ENCODE measurements at places on chromosomes 7 and 10.

- DNase-seq = no peak
These were observed 280.9 kb upstream of the HGF start for GRCh38 chr7:82050792-82051191.

DNA sequence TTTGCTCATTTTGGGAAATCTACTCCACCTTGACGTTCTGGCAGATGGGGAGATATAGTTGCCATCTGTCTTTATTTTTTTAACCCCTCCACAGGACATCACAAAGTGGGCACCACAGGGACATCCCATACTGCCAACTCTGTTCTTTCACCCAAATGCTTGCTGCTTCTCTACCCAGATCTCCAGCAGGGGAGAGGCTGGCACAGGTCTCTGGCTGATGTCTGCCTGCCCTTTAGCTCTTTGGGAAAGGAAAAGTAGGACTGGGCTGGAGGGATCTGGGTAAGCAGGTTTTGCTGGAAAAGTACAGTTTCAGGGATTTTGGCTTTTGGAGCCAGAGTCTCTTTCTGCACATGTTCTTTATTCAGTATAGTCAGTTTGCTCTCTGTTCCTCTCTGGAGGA, 156.7 kb downstream of the ANLN start:
- DNase-seq = no peak

DNA sequence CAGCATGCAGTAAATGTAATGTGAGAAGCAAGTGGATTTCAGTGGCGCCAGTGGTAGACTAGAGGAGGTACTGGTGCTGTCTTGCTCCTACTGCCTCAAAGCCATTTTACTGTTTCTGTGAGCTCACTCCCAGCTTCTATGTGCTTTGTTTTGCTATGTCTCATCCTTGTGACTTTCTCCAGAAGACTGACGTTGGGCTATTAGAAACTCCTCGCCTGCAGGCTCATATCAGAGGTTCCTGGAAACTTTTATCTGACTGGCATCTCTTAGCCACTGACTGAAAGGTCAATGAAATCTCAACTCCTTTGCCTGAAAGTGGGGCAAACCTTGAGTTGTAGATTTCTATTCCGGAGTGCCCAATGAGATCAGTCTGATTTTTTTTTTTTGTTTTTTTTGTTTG, 66.4 kb upstream of the SORCS1 start:
- no peak for DNase-seq

- no peak for DNase-seq
These were observed 338 bp downstream of the ATP6V0E2 start for GRCh38 chr7:149873970-149874643.

DNA sequence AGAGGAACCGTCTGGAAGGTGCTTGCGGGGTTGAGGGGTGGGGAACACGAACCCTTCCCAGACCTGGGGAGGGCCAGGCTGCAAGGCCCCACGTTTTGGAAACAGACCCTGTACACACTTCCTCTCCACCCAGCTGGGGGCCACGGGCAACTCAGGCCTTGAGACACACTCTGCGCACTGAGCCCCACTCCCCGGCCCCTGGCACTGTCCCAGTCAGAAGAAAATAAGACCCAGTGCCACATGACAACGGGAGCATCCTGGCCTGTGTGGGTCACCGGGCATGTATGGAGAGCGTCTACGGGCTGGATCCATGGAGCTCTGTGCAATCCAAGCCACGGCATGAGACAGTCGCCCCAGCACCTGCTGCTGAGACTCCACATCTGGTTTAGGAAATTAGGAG, 63.7 kb downstream of the CARD11 start:
- no peak for DNase-seq

DNA sequence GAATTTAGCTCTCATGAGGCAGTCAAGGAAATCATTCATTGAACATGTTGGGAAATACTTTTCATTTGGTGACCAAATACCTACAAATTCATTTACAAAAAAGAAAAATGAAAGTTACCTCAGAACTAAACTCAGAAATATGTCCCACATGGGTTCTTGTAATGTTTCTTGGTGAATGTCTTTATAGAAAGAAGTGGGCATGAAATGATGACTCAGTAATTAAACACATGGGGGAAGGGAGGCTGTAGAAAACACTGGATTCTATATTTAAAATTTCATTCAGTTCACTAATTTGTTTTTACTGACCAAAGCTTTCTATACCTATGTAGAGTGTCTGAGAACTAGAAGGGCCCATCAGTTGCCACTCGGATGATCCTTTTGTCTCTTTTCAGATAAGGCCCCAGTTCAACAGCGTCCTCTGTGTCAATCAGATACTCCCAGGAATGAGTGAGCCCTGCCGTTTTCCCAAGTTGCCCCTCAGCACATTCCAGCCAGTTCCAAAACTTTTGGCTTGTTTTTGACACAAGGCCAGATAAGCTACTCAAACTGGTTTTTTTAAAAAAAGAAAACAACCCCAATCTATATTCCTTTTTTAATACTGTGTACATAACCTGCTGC, 49.3 kb upstream of the AGBL3 start:
- no peak for DNase-seq

DNA sequence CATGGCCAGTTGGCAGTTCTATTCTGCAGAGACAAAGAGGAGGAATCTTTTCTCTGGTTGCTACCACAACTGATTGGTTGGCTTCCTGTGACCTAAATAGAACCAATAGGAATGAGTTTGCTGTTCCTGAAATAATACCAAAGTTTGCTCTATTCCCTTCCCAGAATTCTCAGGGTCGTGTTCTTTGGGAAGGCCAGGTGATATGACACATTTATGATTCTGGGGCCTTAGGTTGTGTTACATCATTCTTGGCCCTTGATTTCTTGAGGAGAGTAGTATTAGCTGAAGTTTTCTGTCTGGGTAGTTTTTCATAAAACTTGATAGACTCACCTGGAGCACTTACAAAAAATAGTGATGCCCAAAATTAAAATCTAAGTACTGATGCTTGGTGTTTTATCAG, 171.9 kb downstream of the LRRC4 start:
- DNase-seq = no peak

DNA sequence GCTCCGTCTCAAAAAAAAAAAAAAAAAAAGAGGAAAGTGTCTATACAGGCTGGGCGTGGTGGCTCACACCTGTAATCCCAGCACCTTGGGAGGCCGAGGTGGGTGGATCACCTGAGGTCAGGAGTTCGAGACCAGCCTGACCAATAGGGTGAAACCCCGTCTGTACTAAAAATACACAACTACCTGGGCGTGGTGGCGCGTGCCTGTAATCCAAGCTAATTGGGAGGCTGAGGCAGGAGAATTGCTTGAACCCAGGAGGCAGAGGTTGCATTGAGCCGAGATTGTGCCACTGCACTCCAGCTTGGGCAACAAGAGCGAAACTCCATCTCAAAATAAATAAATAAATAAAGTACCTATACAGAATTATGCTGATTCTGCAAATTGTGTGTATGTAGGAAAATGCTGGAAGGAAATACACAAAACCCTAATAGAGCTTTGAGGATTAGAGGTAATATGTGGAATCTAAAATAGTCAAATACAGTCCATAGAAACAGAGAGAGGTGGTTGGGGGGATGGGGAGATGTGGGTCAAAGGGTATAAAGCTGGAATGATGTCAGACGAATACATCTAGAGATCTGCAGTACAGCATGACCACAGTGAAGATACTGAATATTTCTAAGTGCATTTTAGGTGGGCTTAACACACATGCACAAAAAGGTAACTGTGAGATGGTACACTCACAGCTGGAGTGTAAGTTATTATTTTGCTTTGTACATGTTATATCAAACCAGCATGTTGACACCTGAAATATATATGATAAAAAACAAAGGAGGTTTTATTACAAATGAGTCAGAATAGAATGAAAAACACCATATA, 174.5 kb upstream of the KLF14 start:
- DNase-seq = no peak

- no peak for DNase-seq
These were observed 332.1 kb downstream of the PTPRN2 start for GRCh38 chr7:158255558-158255957.

- no peak for DNase-seq
These were observed 14.8 kb upstream of the VWDE start for GRCh38 chr7:12418452-12418851.

GRCh38 chr10:44713307-44713706, 197.8 kb upstream of the TMEM72 start:
- no peak for DNase-seq

- no peak for DNase-seq
These were observed 102.3 kb downstream of the NPTX2 start for GRCh38 chr7:98719396-98719795.

DNA sequence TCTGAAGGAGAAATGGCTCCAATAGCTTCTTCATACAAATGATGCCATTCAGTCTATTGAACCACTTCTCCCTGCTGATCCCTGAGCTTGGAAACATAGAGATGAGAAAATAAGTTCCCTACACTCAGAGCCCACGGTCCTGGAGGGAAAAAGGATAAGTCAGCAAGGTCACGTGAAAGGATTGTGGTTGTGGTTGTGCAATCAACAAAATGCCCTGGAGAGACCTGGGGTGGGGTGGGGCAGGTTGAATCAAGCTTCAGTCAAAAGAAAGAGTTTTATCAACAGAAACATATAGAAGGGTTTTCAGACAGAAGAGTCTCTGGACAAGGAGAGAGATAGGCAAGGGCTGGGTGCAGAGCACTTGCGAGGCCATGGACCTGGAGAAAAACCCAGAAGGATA, 30.1 kb downstream of the C10orf90 start:
- DNase-seq = no peak

DNA sequence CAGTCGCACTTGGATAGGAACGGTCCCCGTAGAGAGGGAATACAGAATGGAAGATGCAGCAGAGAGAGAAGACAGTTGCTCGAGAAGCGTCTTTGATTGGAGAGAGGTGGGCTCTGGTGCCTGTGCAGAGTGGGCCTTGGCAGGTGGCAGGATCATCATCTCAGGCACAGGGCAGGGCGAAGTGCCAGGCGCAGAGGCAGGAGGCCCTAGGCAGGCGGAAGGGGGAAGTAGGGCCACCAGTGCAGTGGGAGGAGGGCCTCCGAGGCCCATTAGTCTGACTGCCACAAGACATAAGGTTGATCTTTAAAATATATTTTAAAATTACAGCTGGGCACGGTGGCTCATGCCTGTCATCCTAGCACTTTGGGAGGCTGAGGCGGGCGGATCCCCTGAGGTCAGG, 10.1 kb downstream of the CARD11 start:
- no peak for DNase-seq

- no peak for DNase-seq
These were observed 28.3 kb downstream of the DRGX start for GRCh38 chr10:49367600-49367999.

DNA sequence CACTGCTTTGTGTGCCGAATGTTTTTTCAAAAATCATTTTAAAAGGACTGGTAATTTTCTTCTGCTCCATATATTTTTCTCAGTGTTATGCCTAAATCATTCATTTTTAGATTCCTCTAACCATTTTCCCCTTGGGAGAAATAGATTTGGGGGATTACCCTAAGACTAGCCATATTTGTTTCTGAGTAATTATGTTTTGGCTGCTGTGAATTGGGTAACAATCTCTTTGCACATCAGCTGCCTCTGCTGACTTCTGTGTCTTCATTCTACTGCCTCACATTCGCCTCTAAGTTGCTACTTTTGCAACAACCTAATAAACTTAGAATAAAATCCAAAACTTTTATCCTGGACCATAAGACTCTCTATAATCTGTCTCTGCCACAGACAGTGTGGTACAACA, 18.5 kb upstream of the MRC1 start:
- no peak for DNase-seq

DNA sequence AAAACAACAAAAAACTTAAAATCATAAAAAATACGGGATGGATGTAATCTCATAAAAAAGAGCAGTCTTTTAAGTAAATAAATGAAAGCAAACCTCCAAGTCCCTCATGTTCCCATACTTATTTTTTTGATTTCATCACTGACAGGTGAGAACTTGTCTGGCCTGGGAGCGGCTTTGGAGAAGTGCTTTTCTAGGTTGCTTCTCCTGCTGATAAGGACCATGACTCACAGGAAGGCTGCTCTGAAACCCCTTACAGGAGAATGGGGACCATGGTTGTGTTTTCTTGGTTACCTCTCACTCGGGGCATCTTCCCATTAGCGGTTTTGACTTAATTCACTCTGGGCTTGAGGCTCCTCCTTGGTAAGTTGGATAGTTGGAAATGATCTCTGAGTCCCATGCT, 237.4 kb downstream of the CAMK1D start:
- DNase-seq = no peak

- DNase-seq = no peak
These were observed 100.1 kb downstream of the HIP1 start for GRCh38 chr7:75638594-75639070.

DNA sequence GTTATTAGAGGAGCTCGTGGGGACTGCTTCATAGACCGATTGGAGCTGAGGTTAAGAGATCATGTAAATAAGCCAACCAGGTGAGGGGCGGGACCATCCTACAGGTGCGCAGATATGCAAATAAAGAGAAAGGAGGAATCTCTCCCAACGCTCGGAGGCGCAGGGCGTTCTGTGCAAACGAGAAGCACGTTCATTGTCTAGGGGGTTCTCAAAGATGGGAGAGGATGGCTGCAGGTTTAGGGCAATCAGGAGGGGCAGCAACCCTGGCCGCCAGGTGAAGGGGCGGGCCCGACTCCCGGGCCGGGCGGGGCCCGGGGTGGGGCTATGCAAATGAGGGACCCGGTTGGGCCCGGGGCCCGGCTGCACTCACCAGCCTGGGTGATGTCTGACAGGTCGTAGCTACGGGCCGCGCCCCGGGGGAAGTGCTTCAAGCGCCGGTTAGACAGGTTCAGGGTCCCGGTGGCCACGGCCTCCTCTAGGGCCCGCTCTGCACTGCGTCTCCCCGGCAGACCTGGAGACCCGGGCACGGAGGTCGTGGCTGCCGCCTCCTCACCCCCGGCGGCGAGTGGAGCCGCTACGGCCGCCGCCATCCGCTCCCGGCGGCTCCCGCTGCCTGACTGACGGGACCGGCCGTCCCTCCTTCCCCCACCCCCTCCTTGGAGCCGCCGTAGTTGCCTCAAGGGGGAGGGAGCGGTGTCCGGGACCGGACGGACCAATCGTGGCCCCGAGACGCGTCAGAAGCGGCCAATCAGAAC, at the start of gene LRCH4:
Gene LRCH4, minus strand, starts transcription at position 619 of the 755 bp plus-strand sequence. Its CDS starts 29 bp downstream, at position 590.
- no peak for DNase-seq

- no peak for DNase-seq
These were observed 55.6 kb downstream of the NRF1 start for GRCh38 chr7:129667116-129667515.

DNA sequence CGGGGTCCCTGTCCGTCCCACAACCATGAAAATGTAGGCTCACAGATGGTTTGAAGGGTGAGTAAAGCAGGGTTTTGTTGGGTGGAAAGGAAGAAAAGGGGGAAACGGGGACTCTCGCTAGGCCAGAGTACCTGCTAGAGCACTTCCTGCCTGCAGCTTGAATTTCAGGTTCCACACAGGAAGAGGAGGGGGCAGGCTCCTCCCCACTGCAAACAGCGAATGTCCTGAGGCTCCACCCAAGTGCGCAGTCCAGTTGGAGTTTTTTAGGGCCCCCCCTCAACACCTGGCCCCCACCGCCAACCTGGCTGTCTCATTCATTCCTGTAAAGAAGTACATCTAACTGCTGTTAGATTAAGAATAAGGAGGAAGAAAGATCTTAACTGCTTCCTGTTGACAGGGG, 414.7 kb downstream of the SH2D4B start:
- DNase-seq = no peak

- DNase-seq = peak; percentile 78
These were observed 992 bp upstream of the IGF2BP3 start for GRCh38 chr7:23471106-23471859.

Measured in NCI-H1417 treated with DMSO at 0.1 percent for 48 hours (cell line).